ENCODE measurements at places on chromosomes 16 and 17.

DNA sequence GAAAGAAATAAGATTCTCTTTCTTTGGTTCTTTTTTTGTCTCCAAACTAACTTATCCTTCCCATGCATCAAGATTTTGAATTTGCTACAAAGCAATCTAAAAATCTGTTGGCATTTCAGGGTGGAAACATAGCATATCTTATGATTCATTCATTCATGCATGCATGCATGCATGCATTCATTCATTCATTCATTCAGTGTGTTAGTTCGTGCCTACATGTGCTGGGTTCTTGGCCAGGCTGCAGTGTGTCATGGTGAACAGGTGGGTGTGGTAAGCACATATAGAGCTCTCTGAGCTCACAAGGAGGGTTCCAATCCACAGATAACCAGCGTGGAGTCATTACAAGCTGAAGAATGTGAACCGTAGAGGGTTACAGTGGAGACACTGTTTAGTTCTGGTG is 410.4 kb downstream of the CPPED1 start:
- DNase-seq, result no peak

- peak; percentile 95 for DNase-seq
Measured at GRCh38 chr16:50282010-50282538, 15.7 kb downstream of the ADCY7 start.

DNA sequence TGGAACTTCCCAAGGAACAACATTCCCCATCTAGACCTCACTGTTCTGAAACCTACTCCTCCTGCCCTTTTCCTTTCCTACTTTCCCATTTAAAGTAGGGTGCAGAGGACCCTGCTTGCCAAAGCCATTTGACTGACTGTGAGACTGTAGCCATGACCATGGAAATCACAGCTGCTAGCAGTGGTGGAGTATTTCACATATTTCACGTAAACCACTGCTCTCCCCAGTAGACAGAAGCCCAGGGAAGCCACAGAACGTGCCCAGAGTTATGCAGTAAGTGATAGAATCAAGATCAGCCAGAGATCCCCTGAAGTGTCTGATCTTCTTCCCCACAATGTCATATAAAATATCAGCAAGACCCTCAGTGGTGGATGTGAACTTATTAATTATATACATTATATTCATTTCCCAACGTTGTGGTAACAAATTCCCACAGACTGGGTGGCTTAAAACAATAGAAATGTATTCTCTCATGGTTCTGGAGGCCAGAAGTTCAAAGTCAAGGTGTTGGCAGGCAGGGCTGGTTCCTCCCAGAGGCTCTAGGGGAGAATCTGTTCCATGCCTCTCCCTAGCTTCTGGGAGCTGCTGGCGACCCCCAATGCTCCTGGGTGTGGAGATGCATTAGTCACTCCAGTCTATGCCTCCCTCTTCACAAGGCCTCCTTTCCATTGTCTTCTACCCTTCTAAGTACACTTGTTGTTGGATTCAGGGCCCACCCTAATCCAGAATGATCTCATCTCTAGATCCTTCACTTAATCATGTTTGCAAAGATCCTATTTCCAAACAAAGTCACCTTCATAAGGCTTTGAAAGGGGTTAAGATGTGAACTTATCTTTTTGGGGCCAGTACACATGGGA is 20.7 kb upstream of the PRM1 start:
- DNase-seq, result no peak

- no peak for DNase-seq
Measured at GRCh38 chr17:32725697-32726096, 151.2 kb downstream of the MYO1D start.

DNA sequence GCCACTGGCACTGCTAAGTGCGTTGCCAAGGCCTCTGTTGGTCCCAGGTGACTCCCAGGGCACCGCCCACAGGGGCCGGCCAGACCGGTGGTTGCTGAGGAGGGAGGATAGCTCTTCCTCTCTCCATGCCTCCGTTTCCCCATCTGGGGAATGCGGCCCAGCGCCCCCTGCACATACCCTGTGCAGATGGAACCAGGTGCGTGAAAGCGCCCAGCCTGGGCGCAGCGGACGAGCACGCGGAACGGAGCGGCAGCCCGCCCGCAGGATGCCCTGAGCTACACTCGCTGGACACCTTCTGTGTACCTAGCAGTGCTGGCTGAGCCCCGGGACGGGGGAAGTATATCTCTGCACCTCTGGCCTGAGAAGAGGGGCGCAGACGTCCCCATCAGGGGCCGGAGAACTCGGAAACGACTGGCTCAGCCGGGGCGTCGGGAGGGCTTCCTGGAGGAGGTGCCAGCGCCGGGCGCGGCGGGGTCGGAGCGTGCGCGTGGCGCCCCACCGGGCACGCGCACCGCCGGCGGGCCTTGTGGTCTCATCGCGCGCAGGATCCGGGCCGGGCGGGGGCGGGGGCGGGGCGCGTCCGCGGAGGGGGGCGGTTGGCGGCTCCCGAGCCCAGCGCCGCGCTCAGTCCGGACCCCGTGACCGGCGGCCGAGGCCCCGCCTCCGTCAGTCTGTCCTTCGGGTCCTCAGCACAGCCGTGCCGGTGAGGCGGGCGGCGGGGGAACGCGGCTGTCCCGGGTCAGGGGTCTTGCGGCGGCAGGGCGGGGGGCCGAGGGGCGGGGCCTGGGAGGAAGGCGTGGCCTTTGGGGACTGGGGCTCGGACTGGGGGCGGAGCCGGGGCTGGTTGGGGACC is at the start of the genes CCDC78 and HAGHL:
Gene CCDC78 (minus strand): TSS at position 6 of the 853 bp plus-strand sequence. CDS start 76 bp downstream, outside the sequence.
Gene HAGHL (plus strand): TSS at position 669 of the 853 bp plus-strand sequence. CDS start 404 bp downstream, outside the sequence.
- DNase-seq, result peak; percentile 59

DNA sequence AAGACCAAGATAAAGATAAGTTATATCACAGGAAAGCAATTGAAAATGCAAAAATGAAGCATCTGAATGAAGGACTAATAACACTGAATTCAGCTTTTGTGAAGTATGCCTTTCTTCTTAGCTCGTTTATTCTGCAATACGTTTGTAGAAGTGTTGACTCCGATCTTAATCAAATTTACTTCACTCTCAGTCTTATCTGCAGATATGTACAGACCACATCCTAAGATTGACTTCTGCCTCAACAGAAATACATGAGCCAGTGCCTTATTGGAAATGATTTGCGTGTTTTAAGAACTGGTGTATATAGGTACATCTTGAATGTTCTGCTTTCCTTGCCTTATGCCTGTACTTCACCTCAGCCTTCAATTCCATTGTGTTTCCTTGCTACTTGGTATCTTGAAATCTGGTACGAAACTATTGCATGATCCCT is 1.3 kb downstream of the ATF7IP2 start:
- DNase-seq, result no peak

GRCh38 chr17:30922235-30923030 is 688 bp downstream of the ADAP2 start:
- peak; percentile 51 for DNase-seq

DNA sequence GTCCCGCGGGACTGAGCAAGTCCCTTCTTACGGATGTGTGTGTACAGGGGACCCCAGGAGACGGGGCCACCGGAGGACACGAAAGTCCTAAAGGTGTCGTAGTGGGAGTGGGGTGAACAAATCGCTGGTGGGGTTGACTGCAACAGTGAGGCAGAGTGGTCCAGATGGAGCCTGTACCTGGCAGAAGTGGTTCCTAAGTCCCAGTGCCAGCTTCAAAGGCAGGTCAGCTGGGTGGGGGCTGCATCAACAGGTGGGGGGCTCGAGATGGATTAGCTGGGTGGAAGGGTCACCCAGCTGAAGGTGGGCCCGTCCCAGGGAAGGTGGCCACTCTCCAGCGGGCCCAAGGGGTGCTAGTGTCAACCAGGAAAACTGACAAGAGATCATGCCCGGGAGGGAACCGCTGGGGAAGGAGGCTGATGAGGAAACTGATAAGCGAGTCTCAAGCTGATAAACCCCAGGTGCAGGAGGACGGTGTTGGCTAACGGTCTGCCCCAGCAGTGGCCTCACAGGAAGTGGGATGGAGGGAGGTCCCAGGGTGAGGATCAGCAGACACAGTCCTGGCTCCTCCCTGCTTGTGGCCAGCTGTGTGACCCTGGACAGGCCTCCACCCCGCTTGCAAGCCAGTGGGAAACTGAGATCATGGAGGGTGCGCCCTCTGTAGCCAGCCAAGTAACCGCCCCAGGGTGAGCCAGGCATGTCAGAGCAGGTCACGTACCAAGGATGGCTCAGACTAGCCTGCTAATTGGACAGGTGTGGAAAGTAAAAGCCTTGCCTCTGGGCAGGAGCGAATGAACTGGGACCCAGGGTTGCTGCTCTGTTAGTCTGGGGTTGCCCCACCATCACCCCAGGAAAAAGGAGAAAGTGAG is 1.0 kb downstream of the ORAI3 start:
- peak; percentile 91 for DNase-seq

GRCh38 chr17:80981062-80981902 is 10.4 kb upstream of the CHMP6 start:
- peak; percentile 52 for DNase-seq

GRCh38 chr16:19884611-19885450 is at the start of gene GPRC5B:
TSS of gene GPRC5B (minus strand) at chr16:19884848. CDS start at chr16:19872845, 12,003 bp downstream.
- peak; percentile 13 for DNase-seq

DNA sequence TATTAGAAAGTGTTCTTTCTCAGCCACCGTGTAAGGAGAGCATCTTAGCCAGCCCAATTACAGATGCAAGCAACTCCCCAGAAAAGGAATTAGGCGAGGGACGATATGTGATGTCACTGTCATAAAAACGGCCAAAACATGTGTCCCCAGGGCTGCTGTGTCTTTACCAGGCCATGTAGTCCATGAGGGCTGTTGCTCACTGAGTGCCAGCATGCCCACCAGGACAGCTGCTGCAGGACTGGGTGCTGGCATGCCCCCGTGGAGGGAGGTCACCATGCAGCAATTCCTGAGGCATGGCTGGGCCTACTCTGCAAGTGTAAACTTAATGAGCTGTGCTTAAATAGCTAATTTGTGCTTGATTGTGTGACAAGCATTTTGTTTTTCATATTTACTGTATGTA is 156.9 kb downstream of the LGALS9B start:
- DNase-seq, result no peak

DNA sequence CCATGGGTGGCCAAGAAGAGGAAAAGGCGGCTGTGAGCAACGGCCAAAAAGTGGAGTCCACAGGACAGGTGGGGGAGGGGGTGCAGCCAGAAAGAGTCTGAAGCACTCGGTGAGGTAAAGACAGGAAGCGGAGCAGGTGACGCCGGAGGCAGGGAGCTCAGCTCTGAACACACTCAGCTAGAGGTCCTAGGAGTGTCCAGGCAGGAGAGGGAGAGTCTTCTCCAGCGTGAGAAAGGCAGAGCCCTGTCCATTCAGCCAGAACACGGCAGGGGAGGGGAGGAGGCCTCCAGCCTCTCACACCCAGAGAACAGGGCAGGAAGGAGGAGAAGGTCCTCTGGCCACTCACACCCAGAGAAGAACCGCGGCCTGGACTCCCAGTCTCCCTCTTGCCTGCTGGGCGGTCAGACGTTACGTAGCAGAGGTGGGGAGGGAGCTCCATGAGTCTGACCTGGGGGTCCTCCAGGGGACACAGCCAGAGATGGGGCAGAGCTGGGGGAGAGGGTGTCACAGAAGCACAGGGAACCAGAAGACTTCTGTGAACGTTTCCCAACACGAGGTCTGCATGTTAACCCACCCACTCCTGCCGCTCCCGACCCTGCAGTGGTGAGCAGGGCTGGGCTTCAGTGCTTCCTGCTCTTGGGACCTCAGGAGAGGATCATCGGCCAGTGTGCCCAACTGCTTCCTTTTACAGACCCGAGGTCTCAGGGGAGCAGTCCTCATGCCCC is 89.2 kb downstream of the ABR start:
- peak; percentile 67 for DNase-seq

DNA sequence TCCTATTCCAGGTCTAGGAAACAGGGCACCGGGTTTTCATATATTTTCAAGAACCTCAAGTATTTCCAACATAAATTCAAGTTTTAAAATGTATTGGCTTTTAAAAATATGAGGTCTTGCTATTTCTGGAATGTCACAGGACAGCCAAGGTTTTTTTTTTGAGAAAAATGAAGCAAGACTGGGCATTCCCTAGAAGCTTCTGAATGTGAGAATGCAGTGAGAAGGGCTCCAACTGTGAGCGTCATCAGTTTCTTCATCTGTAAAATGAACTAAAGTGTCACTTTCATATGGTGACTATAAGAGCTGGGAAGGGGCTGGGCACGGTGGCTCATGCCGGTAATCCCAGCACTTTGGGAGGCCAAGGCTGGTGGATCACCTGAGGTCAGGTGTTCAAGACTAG is 455.8 kb upstream of the MAF start:
- no peak for DNase-seq

DNA sequence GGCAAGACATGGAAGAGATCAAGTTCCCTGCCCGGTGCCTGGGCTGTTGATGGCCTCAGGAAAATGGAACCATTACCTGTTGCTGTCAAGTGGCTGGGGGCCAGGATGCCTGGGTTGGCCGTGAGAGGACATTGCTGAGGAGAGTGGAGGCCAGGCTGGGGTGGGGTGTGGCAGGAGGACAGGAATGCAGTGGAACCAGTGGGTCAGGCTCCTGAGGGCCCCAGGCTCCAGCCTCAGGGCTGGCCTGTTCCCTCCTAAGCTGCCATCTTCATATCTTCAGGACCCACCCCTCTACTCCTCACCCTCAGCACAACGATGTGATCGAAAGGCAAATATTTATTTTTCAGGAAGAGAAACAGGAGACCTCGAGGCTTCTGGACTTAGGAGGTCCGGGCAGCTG is 8.5 kb upstream of the YPEL3 start:
- no peak for DNase-seq

GRCh38 chr17:80425835-80426426 is 11.0 kb downstream of the ENDOV start:
- no peak for DNase-seq

DNA sequence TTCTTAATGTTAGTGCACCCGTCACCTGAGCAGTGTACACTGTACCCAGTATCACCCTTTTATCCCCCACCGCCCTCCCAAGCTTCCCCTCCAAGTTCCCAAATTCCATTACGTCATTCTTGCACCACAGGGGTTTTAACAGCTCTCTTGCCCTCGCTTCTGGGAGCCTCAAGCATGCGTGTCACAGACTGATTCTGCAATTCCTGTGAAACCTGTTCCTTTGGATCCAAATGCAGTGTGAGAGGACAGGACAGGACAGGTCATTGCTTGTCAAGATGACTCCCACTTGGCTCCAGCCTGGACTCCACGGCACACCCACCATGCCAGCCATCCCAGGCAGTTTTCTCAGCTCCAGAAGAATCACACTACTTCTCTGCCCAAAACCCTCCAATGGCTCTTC is 44.1 kb downstream of the CYB5D2 start:
- peak; percentile 31 for DNase-seq

GRCh38 chr16:87692756-87693155 is 73.0 kb downstream of the KLHDC4 start:
- DNase-seq, result no peak

GRCh38 chr17:60383379-60383778 is 8.6 kb downstream of the USP32 start:
- DNase-seq, result no peak

DNA sequence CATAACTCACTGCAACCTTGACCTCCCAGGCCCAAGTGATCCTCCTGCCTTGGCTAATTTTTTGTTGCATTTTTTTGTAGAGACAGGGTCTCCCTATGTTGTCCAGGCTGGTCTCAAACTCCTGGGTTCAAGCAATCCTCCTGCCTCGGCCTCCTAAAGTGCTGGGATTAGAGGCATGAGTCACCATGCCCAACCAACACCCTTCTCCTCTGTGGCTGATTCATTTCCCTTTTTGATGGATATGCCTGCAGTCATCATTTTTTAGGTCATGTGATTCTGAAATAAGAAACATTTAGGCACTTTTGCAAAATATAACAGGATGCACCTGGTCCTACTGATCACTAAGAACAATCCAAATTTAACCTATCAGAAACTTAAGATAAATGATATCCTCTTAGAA is 44.0 kb upstream of the YPEL2 start:
- DNase-seq, result no peak

Data from suppressor macrophage (primary cell).